Cardiac muscle cell (in vitro differentiated cells and primary cell): ENCODE measurements at places on chromosomes 1 and 21.
A peak's percentile ranks its signal among the peaks of the same experiment; 100 is the strongest.

- no peak for DNase-seq
Measured at GRCh38 chr1:146013559-146013922, 8.0 kb downstream of the HJV start.

DNA sequence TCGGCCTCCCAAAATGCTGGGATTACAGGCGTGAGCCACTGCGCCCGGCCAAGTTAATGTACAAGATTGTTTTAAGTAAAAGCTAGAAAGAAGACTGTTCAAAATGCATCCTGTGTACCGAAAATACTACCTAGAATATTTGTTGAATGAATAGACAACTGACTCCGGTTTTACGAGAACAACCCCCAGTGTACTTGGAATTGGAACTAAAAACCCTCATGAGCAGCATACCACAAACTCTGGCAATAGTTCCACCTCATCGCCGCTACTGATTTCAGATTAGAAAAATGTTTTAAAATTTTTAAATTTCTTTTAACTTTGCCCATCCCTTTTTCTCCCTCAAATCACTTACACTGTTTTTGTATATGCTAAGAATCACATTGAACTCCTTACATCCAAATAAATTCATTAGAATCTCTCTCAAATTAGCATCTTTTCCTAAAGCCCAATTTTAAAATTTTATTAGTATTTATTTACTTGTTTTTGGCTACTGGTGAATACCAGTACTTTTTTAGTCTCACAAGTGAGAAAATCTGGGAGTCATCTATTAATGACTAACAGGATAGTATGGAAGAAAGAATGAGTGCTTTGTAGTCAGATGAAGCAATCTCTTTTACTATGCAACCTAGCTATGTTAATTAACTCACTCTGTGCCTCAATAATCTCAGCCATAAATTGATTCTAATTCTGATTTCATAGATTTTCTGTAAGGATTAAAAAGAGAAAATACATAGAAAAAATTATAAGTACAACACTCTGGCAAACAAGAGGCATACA lies 95.1 kb downstream of the GPATCH2 start:
- DNase-seq: no peak

DNA sequence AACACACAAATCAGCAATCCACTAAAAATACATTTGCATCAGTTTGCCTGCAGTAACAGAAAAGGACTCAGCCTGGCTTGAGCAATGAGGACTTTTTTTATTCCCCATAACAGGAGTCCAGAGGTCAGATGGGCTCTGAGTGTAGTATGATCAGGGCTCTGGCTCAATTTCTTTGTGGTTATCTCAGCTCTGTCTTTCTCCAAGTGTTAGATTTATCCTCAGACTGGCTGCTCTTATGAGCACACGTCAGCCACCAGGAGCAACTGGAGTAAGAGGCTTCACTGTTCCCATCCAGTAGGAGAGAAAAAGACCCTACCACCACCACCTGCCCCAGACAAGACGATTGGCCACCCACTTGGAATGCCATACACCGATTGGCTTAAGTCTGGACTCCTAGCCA lies 36.2 kb upstream of the KLHDC7A start:
- DNase-seq: no peak

GRCh38 chr1:22711071-22711470 lies 432 bp downstream of the EPHB2 start:
- peak; percentile 42 for DNase-seq

DNA sequence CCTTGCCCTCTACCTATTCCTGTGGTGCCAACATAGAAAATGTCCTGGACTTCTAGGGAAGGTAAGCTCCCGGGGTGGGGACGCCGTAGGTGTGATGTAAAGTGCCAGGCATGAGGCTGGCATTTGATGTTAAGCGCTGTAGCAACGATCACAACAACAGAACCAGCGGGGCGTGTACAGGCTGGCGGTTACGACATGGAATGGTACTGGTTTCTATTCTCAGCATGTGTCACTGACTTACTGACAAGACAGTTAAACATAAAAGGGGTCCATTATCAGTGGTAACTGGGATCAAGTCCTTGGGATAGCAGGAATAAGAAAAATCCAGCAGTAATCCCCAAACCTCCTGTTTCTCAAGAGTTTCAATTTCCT lies 58.9 kb downstream of the TGFBR3 start:
- DNase-seq: no peak

DNA sequence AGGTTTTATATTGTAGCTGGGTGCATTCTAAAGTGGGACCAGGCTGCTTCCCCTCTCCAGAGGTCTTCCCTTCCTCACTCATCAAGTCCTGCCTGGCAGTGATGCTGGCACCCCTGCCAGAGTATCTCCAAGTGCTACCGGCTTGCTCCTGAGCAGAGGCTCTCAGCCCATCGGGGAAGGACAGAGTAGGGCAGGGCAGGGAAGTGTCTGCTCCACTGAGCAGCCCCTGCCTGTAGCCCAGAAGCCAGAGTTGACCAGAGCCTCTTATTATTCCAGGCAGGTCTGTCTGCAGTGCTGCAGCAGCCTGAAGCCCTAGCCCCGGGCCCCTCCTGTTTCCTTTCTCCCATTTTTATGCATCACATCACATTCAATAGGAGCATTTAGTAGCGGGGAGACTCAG lies 51.1 kb downstream of the ATP2B4 start:
- no peak for DNase-seq

DNA sequence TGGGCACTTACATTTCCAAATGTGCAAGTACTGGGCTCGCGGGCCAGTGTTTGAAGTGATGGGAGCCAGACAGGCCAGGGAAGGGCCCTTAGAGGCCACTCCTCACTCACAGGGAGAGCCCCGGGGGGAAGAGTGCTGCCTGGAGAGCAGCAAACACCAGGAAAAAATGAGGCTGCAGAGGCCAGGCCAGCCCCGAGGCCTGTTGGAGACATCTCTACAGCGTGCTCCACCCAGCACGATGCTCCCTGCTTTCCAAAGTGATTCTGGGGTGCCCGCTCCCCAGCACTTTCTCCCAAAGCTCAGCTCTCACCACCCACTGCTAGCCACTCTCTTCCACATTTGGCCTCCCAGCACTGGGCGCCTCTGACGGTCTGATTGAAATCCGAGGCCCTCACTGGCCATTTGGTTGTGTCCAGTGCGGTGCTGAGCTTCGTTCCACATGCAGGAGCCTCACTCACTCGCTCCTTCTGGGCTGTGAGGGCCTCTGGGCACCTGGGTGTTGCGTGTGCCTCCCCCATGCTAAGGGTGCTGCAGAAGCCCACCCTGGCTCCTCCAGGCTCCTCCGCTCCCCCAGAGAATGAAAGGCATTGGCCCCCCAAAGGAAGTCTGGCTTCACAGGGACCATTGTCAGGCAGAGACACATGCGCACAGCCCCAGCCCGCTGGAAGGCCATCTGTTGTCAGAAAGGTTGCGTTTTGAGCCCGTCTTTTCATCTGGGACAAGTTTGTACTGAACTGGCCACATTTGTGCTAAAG lies 385.4 kb upstream of the VAMP3 start:
- peak; percentile 40 for DNase-seq

DNA sequence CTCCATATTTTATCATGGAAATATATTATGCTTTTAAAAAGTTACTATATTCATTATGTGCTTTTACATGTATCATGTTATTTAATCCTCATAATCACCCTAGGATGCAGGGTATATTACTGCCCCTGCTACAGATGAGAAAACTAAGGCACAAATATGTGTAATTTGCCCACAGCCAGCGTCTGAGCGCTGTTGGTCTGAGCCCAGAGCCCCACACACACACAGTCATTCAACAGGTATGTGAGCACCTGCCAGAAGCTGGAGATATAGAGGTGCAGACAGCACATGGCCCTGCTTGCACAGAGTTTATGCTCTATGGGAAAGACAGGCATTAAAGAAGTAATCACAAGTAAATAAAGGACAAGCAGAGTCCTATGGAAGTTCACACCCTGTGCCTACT lies 49.8 kb upstream of the SEC16B start:
- DNase-seq: no peak

GRCh38 chr21:33774551-33774950 lies 132.2 kb downstream of the ITSN1 start:
- DNase-seq: no peak

GRCh38 chr1:101207891-101208290 lies 28.9 kb upstream of the S1PR1 start:
- DNase-seq: no peak

DNA sequence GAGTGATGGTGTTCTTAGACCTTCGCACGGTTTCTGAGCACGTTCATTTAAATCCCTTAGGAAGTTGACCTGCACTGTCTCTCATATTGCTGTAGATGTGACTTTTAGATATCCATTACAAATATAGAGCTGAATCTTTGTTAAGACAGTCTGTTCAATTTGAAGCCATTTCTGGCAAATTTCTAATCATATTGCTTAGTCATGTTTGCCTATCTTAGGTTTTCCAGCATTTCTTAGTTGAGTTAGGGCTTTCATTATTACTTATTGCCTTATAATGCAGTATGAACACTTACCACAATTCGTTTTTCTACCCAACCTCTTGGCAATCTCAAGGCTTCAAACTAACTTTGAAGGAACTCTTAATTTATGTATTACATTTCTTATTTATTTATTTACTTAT lies 78.5 kb upstream of the PGD start:
- no peak for DNase-seq

- no peak for DNase-seq
Measured at GRCh38 chr1:210730023-210730422, 401.3 kb downstream of the HHAT start.

GRCh38 chr21:31459457-31459856 lies 115.4 kb upstream of the TIAM1 start:
- DNase-seq: no peak

DNA sequence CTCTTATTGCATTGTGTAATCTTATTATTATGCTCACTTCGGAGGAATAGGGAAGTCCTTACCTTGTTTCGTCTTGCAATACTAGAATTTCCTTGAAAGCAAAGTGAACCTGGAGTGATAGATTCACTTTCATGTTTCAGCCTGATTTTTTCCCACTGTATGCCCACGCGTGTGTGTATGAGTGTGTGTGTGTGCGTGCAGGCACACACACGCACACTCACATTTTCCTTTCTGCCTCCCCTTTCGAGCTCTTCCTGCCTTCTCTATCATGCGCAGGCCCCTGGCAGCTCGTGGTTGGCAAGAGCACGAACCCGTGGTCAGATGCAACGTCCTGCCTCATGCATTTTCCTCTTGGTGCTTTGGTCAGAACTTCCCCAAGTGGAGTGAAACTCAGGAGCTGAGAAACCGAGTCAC lies at the start of gene GCSAML:
Gene GCSAML (plus strand): TSS at position 366 of the 414 bp plus-strand sequence. CDS start 58 bp downstream, outside the sequence.
- DNase-seq: no peak
